ENCODE measurements at places on chromosomes 7 and 10.

GRCh38 chr7:131550846-131551245 lies 5.6 kb downstream of the PODXL start:
- H3K4me1 ChIP-seq: peaks cover 4% of the 10 kb centered on the region
- H3K27ac ChIP-seq: no peak overlapping the region
- no peak overlapping the region for H3K4me3 ChIP-seq
- peaks cover 34% of the 10 kb centered on the region for H3K27me3 ChIP-seq

DNA sequence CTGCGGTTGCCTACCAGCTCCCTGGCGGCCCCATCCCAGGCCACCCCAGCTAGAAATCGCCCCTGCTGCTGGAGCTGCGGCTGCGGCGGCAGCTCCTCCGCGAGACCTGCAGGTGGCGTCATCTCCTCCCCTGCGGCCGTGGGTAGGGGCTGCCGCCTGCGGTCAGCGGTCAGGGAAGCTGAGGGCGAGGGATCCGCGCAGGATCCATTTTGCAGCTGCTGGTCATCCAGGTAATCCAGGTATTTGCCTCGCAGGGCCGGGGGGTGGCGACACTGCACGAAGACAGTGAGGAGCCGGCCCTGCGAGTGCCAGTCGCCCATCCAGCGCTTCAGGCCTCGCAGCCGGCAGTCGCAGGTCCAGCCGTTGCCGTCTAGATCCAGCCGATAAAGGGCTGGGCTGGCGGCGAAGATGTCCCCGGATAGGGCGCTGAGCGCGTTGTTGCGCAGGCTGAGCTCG lies 1.5 kb downstream of the TRIL start:
- H3K4me1 ChIP-seq: peaks cover 5% of the 10 kb centered on the region
- H3K4me3 ChIP-seq: peak overlapping the region; percentile 62
- DNase-seq: peak; percentile 42

- H3K4me3 ChIP-seq: no peak overlapping the region
- no peaks in the 10 kb centered on the region for H3K4me1 ChIP-seq
- DNase-seq: no peak
- H3K27ac ChIP-seq: no peak overlapping the region
These were observed 234.8 kb downstream of the TRIL start for GRCh38 chr7:28723336-28723735.

DNA sequence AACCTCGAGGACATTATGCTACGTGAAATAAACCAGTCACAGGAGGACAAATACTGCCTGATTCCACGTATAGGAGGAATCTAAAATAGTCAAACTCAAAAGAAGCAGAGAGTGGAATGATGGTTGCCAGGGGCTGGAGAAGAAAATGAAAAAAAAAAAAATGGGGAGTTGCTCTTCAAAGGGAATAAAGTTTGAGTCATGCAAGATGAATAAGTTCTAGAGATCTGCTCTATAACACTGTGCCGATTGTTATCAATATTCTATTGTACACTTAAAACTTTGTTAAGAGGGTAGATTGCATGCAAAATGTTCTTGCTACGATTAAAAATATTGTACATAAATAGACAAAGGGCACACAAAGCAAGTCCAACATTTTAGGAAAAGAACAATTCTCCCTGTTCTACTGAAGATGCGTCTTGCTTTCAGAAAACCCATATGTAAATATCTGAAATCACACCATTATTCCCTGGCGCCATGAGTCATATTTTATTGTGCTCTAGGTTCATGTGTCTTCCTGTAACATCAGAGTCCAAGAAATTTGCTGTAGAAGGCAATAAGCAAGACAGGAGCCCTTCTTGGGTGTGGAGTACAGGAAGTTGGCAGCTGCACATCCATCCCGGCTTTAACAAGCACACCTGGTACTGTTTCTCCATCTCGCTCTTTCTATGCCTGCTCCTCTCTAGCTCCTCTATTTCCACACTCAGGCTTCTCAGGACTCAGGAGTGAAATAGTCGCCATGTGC lies 145.9 kb downstream of the GFRA1 start:
- H3K36me3 ChIP-seq: peaks cover 2% of the 10 kb centered on the region
- no peaks in the 10 kb centered on the region for H3K27me3 ChIP-seq
- no peak overlapping the region for H3K4me3 ChIP-seq
- no peak overlapping the region for H3K27ac ChIP-seq

DNA sequence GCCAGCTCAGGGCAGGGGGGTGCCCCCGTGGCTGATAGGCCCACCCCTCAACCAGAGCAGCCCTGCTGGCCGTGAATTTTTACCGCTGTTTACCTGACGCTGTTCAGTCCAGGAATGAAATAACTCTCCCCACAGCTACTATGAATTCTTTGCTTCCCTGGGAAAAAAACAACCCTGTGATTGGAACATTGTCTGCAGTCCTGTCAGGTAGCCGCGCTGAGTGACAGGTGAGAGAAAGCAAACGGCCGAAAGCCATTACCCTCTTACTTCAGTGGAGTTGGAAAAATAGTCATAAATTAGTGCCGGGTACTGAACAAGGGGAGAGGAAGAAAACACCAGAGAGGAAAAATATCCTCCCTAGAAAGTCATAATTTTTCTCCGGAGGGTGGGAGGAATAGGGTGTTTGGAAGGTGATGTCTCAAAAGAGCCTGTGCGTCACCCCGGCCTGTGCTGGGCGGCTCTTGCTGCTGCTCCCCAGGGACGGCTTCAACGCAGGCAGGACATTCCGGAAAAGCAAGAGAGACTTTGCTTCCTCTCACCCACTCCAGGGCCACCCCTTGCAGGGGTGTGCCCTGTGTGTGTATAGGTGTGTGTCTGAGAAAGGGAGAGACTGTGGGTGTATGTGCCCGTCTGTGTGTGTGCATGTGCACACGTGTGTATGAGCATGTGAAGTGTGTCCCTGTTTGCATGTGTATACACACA lies 69.0 kb downstream of the CDH23 start:
- no peaks in the 10 kb centered on the region for H3K36me3 ChIP-seq
- no peak for DNase-seq
- H3K27me3 ChIP-seq: no peaks in the 10 kb centered on the region
- H3K4me3 ChIP-seq: no peak overlapping the region
- H3K27ac ChIP-seq: no peak overlapping the region

DNA sequence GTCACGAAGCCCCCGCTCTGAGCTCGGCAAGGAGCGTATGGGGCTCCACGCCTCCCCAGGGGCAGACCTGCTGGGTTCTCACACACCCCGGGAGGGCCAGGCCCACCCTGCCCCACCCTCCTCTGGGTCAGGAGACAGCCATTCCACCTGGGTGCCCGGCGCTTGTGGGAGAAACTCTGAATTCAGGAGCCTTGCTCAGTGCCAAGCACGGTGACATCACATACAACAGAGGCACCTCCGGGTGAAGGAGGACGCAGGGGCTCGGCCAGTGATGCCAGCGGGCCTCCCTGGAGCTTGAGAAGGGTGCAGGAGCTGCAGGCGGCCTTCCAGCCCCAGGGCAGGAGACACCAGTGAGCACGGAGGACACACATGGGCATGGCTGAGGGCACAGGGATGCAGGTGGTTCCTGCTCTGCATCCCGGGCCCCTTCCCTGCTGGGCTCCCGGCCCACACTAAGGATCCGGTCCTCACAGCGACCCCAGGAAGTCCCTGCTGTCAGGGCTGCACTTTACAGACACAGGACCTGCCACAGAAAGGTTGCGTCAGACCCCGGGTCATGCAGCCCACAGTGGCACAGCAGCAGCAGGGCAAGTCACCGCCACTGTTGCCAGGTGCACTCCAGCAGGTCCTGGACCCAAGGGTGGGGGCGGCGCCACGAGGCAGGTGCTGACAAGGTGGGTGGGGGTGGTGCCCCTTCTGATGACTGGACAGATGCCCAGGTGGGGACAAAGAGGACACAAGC lies 108.0 kb downstream of the MAD1L1 start:
- no peak for DNase-seq
- no peaks in the 10 kb centered on the region for H3K27me3 ChIP-seq
- no peak overlapping the region for H3K4me3 ChIP-seq
- peaks cover 9% of the 10 kb centered on the region for H3K4me1 ChIP-seq

DNA sequence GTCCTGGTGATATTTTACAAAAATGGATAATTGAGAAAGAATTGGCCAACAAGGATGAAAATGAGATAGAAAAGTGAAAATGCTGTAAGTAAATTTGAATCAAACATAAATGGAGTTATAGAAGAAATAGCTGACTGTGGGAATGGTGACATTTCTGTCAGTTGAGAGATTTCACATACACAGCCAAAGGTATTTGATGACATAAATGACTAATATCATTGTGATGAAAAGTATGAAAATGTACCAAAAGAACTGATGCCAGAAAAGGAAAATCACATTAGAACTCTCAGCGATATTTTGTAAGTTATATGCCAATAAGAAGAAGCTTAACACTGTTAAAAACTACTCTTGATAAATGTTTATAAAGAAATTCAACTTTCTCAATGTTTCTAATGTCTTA lies 54.9 kb downstream of the TFPI2 start:
- H3K4me1 ChIP-seq: no peaks in the 10 kb centered on the region
- no peak for DNase-seq
- H3K36me3 ChIP-seq: no peaks in the 10 kb centered on the region
- H3K27ac ChIP-seq: no peak overlapping the region
- no peaks in the 10 kb centered on the region for H3K27me3 ChIP-seq

GRCh38 chr10:58082248-58082647 lies 185.4 kb downstream of the IPMK start:
- H3K36me3 ChIP-seq: no peaks in the 10 kb centered on the region
- no peak overlapping the region for H3K4me3 ChIP-seq
- no peak overlapping the region for H3K27ac ChIP-seq
- no peaks in the 10 kb centered on the region for H3K4me1 ChIP-seq
- DNase-seq: no peak

DNA sequence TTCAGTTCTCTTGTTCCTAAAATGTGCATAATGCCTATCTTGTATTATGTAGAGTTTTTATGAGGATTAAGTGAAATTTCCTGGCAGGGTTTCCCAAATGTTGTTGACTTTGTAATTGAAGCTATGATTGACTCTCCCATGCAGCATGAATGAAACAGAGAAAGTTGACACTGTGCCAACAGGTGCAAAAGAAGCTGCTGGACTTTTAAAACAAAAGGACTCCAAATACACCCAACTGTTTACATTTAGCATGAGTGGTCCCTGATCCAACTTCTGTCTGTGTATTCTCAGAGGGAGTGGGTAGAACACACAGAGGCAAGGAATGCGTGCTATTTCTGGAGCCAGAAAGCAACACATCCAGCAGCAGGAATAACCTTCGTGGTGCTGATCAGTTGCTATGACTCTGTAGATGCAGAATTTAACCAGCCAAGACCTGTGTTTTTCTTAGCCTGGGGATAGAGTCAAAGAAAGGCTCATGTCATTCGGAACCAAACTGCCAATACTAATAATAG lies 14.4 kb upstream of the RBM20 start:
- no peaks in the 10 kb centered on the region for H3K36me3 ChIP-seq
- no peak overlapping the region for H3K27ac ChIP-seq
- H3K4me1 ChIP-seq: no peaks in the 10 kb centered on the region
- H3K27me3 ChIP-seq: peaks cover 5% of the 10 kb centered on the region
- no peak overlapping the region for H3K4me3 ChIP-seq

- no peak overlapping the region for H3K27ac ChIP-seq
- peaks cover 72% of the 10 kb centered on the region for H3K4me1 ChIP-seq
- DNase-seq: no peak
- peak overlapping the region; percentile 15 for H3K4me3 ChIP-seq
- peaks cover 54% of the 10 kb centered on the region for H3K36me3 ChIP-seq
These were observed 20.4 kb downstream of the PPP2R2D start for GRCh38 chr10:131921184-131921583.

DNA sequence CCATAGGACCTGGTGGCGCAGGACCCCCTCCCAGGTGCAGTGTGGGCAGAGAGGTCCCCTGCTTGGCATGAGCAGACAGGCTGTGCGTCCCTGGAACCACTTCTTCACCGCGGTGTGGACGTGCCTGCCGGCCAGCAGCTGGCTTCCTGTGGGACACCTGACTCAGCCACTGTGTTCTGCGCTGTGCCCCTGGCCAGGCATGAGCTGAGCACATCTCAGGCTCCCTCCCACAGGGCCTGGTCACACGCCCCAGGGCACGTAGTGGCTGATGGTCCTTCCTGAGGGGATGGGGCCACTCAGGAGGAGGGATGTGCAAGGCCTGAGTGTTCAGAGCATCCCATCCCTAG lies 3.5 kb upstream of the DEPP1 start:
- H3K4me3 ChIP-seq: no peak overlapping the region
- DNase-seq: no peak
- H3K27me3 ChIP-seq: no peaks in the 10 kb centered on the region
- peaks cover 8% of the 10 kb centered on the region for H3K4me1 ChIP-seq
- no peaks in the 10 kb centered on the region for H3K36me3 ChIP-seq

GRCh38 chr10:25815236-25815635 lies 118.8 kb upstream of the MYO3A start:
- no peaks in the 10 kb centered on the region for H3K4me1 ChIP-seq
- no peak overlapping the region for H3K4me3 ChIP-seq
- no peak for DNase-seq
- no peak overlapping the region for H3K27ac ChIP-seq
- H3K27me3 ChIP-seq: peaks cover 5% of the 10 kb centered on the region
- H3K36me3 ChIP-seq: no peaks in the 10 kb centered on the region

DNA sequence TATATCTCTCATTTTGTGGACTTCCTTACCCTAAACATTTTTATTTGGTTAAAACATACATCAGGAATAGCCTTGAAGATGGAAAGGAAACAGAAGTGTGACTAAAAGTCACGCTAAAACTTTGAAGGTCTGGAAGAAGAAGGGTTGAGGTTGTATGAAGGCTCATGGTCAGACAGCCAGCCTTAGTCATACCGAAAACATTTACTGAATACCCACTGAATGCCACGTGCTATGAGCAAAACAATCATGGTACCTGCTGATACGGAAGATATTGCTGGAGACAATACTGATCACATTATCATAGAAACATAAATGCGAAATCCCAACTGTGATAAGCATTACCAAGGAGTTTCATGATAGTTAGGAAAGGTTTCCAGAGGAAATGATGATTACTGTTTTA lies 64.0 kb downstream of the PDZD8 start:
- no peak for DNase-seq
- H3K27me3 ChIP-seq: no peaks in the 10 kb centered on the region
- no peak overlapping the region for H3K27ac ChIP-seq
- H3K4me3 ChIP-seq: no peak overlapping the region

- H3K36me3 ChIP-seq: peaks cover 6% of the 10 kb centered on the region
- DNase-seq: peak; percentile 50
- peaks cover 80% of the 10 kb centered on the region for H3K4me1 ChIP-seq
- H3K4me3 ChIP-seq: peak overlapping the region; percentile 96
- no peaks in the 10 kb centered on the region for H3K27me3 ChIP-seq
These were observed 37.1 kb downstream of the PRKCQ start for GRCh38 chr10:6542999-6543430.

GRCh38 chr7:47181746-47182361 lies 400.1 kb downstream of the TNS3 start:
- no peak for DNase-seq
- H3K27ac ChIP-seq: no peak overlapping the region
- H3K4me3 ChIP-seq: no peak overlapping the region
- H3K4me1 ChIP-seq: no peaks in the 10 kb centered on the region
- H3K27me3 ChIP-seq: no peaks in the 10 kb centered on the region
